ENCODE measurements at places on chromosomes 11 and 22.

GRCh38 chr11:65973439-65974110, 12.0 kb downstream of the SART1 start:
- DNase-seq: no peak

- DNase-seq: no peak
Observed at GRCh38 chr11:36069576-36070212, 125.8 kb downstream of the LDLRAD3 start.

GRCh38 chr11:125154378-125155099, 10.0 kb upstream of the PKNOX2 start:
- no peak for DNase-seq

- DNase-seq: no peak
Observed at GRCh38 chr22:21000987-21001600, 824 bp downstream of the THAP7 start.

DNA sequence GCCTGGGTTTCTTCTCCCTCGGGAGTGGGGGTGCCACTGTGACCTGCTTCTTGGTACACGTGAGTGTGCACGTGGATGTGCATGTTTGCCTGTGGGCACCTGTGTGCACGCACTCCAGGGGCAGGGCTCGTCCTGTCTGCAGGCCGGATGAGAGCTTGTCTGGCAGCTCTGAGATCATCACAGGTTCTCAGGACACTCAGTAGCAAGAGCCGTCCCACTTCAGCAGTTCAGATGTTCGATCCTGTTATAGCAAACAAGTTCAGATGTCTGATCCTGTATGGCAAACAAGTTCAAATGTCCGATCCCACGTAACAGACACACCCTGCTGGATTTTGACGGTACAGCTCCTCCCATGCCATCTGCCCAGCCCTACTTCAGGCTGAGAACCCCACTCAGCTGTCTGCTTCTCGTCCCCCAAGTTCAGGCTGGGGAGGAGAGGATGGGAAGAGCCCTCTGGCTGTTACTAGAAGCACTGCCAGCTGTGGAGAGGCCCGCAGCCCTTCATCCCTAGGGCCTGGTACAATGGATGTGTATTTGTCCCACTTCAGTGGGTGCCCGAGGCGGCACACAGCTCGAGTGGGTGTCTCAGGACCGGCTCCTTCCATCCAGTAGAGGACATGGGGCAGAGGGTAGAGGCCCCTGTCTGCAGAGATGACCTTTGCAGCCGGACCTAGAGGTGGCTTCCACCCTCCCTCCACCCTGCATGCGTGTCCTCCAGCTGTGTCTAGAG, 1126.9 kb downstream of the BRD1 start:
- DNase-seq: no peak

DNA sequence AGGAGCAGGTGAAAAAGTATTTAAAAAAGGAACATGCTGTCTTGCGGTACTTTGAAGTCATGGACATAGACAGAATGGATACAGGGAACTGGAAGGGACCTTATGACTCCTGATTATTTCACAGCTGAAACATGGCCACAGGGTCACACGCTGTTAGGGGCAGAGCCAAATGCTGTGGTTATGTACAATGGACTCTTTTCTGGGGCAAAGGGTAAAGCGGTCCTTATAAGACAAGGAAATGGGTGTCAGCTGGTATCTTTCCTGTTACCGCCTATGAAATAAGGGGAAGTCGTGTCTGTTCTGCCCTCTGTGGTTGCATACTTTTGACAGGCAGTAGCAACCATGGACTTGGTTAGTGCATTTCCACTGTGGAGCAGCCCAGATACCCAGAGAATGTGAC, 12.8 kb upstream of the ST14 start:
- DNase-seq: no peak

- DNase-seq: no peak
Observed at GRCh38 chr11:119810478-119811232, 81.7 kb upstream of the NECTIN1 start.

DNA sequence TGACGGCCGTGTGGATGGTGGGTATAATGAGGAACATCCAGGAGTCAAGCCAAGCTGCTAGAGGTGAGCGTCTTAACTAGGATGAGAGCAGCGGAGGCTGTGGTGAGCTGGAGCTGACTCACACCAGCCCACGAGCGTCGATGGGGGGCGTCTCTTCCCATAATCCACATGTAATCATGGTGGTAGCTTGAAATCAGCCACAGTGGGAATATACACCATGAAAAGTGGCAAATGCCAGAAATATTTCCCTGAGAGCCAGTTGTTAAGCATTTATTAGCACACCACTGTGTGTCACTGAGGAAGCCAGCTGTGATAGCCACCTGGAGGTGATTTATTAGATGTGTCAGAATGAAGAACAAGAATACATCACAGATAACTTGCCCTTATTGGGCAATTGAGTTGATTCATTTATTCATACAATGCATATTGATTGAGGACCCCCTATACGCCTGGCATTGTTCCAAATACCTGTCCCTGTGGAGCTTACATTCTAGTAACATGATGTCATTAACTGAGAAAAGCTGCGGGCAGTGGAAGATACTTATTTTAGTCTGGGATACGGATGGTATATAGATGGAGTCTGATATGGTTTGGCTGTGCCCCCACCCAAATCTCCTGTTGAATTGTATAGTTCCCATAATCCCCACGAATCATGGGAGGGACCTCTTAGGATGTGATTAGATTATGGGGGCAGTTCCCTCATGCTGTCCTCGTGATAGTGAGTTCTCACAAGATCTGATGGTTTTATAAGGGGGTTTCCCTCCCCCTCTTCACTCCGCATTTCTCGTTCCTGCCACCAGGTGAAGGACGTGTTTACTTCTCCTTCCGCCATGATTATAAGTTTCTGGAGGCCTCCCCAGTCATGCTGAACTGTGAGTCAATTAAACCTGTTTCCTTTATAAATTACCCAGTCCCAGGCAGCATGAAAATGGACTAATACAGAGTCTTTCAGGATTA, 473.4 kb downstream of the METTL15 start:
- DNase-seq: no peak

- no peak for DNase-seq
Observed at GRCh38 chr11:111307472-111308108, 9.2 kb downstream of the POU2AF3 start.

DNA sequence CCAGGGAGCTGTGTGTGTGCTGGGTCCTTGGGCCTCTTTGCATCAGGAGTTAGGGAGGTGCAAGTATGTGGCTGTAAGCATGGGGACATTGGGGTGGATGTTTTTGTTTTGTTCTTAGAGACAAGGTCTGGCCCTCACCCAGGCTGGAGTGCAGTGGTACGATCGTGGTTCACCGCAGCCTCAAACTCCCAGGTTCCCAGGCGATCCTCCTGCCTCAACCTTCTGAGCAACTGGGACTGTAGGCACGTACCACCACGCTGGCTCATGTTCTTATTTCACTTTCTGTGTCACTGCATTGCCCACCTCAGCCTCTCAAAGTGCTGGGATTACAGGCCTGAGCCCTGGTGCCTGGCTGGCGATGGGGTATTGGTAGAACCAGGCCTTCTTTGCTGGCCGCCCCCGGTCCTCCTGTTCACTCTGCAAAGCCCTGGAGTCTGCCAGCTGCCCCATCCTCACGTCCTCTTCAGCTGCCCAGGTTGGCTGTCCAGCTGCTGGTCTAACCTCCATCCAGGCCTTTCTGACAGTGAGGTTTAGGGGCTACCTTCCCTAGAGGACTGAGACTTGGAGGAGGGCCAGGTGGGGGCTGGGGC, 851 bp upstream of the GRAMD4 start:
- no peak for DNase-seq

GRCh38 chr11:14065141-14065540, 102.6 kb downstream of the SPON1 start:
- DNase-seq: no peak

GRCh38 chr11:57071829-57072228, 83.1 kb downstream of the OR5AK2 start:
- no peak for DNase-seq

DNA sequence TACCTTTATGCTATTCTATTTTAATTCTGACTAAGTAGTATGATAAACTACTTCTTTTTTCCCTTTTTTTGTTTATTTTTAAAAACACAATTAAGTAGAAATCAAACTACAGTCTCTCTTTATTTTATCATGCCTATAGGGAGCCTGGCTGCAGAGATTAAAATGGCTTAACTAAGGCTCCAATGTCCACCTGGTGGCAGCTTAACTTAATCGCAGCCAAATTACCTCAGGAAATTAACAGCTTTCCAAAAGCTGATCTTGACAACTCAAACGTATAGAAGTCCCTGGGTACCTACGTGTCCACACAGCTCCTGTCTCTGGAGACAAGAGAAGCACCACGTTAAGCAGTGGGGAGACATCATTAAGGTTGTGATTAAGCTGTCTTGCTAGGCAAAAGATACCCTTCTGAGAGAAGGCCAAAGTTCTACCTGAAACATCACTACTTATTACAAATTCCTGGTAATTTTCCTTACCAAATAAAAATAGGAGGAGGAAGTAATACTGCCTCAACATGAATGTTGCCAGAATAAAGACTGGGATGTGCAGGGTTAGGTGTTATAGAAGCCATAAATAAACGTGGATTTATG, 63.2 kb upstream of the SNX19 start:
- DNase-seq: no peak

DNA sequence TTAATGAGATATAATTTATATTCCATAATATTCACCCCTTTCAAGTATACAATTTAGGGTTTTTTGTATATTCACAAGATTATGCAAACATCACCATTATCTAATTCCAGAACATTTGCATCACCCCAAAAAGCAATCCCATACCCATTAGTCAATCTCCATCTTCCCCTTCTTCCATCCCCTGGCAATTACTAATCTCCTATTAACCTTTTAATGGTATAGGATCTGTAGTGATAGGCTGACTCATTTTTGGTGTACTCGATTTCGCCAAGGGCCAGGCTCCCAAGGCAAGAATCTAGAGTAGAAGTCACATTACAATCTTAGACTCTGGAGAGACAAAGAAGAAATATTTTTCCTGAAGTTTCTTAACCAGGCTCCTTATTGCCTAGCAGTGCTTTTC, 113.4 kb downstream of the GAB2 start:
- no peak for DNase-seq

- DNase-seq: no peak
Observed at GRCh38 chr11:2214527-2215229, 43.1 kb upstream of the TH start.

GRCh38 chr11:130779943-130780342, 136.3 kb downstream of the SNX19 start:
- no peak for DNase-seq

- DNase-seq: no peak
Observed at GRCh38 chr11:119991022-119991404, 146.9 kb downstream of the TRIM29 start.

- no peak for DNase-seq
Observed at GRCh38 chr11:6968816-6969215, 42.6 kb downstream of the ZNF215 start.

DNA sequence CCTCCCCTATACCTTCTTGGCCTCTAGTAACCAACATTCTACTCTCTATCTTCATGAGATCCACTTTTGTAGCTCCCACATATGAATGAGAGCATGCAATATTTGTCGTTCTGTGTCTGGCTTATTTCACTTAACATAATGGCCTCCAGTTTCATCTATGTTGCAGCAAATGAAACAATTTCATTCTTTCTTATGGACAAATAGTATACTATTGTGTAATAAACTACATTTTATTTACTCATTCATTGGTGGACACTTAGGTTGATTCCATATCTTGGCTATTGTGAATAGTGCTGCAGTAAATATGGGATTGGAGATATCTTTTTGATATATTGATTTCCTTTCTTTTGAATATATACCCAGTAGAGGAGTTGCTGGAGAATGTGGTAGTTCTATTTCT, 151.1 kb downstream of the JRKL start:
- no peak for DNase-seq
